ENCODE measurements at places on chromosomes 11 and 22. TPM values are rescaled to one million over a fixed set of nuclear protein-coding genes. Genes with fewer than 3 reads are reported as not detected.

Gene OR10G6
- total RNA-seq: not detected

Gene ASRGL1
- 0.89 TPM for total RNA-seq

Gene IGSF9B
- 43.8 TPM for total RNA-seq

Gene APLNR
- not detected for total RNA-seq

Gene SNX19
- total RNA-seq: 67.3 TPM

Gene SLC22A9
- not detected for total RNA-seq

Gene CHEK1
- 16.0 TPM for total RNA-seq

Gene CNTN5
- total RNA-seq: not detected

Gene CCDC15
- total RNA-seq: 1.3 TPM

Gene TPBGL
- 0.42 TPM for total RNA-seq

Gene APOBEC3G
- 21.5 TPM for total RNA-seq

Gene LINC01488
- total RNA-seq: not detected

Gene SH3BP1
- 97.5 TPM for total RNA-seq

Gene FGF4
- not detected for total RNA-seq

Gene C22orf42
- total RNA-seq: not detected

Gene SSH3
- 17.8 TPM for total RNA-seq

Gene DCUN1D5
- 14.0 TPM for total RNA-seq

Gene UBE2L3
- 30.4 TPM for total RNA-seq

Gene RRP8
- total RNA-seq: 26.7 TPM

Gene MS4A3
- 0.39 TPM for total RNA-seq

Gene RTN4R
- total RNA-seq: 0.68 TPM

Gene LRRC74B
- not detected for total RNA-seq

Gene GRM5
- not detected for total RNA-seq

Gene C1QTNF5
- not detected for total RNA-seq

Gene PAX6
- total RNA-seq: not detected

Gene SLC1A2
- not detected for total RNA-seq

Gene OTUB1
- total RNA-seq: 62.2 TPM

Gene GNG3
- not detected for total RNA-seq

Gene MS4A13
- not detected for total RNA-seq

Gene ACRV1
- total RNA-seq: not detected

Gene ADM2
- 1.7 TPM for total RNA-seq

Gene SULT4A1
- not detected for total RNA-seq

Gene ANO1
- 0.34 TPM for total RNA-seq

Gene SLC22A12
- not detected for total RNA-seq

Gene SLC16A8
- total RNA-seq: not detected

Gene RHBDD3
- 11.3 TPM for total RNA-seq

Gene PRG3
- total RNA-seq: not detected

Gene PKDREJ
- total RNA-seq: not detected

Gene DGAT2
- 0.55 TPM for total RNA-seq

Gene KRTAP5-11
- total RNA-seq: not detected

Gene CDK2AP2
- total RNA-seq: 33.8 TPM

Gene OR6A2
- total RNA-seq: not detected

Gene ART5
- total RNA-seq: not detected

Gene LARGE1
- total RNA-seq: 2.1 TPM

Gene LRRC4C
- total RNA-seq: not detected

Gene CHRDL2
- total RNA-seq: not detected

Gene MYEOV
- total RNA-seq: 8.9 TPM

Gene DEFB131B
- not detected for total RNA-seq

Gene GGT5
- total RNA-seq: not detected

Gene NLRP6
- total RNA-seq: 4.3 TPM

Gene BARX2
- not detected for total RNA-seq

Gene KRTAP5-9
- total RNA-seq: not detected

Measured in T-helper 17 cell (primary cell).